ENCODE measurements at places on chromosomes 5 and 9.

DNA sequence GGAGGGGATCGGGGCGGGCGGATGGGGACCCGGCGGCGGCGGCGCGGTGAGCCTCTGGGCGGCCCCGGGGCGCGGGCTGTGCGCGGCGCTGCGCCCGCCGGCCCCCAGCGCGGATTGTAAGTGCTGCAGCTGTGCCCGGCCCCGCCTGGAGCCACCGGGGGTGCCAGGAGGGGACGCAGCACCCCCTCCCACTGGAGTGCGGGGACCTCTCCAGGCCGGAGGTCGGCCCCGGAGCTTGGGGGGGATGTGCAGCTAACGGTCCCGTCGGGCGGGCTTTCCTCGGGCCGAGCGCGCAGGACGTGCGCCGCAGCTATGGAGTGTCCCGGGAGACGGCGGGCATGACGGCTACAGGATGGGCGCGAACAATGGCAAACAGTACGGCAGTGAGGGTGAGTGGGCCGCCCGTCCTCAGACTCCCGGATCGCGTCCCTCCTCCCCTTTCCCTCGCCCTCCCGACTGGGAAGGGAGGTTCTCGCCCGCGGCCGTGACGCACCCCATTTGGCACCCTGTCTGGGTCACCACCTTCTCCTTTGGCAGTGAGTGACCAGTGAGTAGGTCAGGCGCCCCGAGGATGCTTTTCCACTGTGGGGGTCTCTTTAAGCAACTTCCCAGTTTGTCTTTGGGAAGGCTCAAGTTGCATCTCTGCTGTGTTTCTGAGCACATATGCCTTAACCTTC lies 483 bp downstream of the FBXL7 start:
- DNase-seq, result no peak

GRCh38 chr5:139745800-139746690 lies 49.6 kb upstream of the PSD2 start:
- DNase-seq, result no peak

- DNase-seq, result no peak
These were observed 39.3 kb upstream of the ANKRD33B start for GRCh38 chr5:10524376-10525123.

- DNase-seq, result no peak
These were observed 69.4 kb upstream of the COL5A1 start for GRCh38 chr9:134571946-134572917.

- DNase-seq, result no peak
These were observed 96.9 kb downstream of the NNT start for GRCh38 chr5:43699910-43700309.

- no peak for DNase-seq
These were observed 34.8 kb upstream of the MAST4 start for GRCh38 chr5:66561256-66561990.

DNA sequence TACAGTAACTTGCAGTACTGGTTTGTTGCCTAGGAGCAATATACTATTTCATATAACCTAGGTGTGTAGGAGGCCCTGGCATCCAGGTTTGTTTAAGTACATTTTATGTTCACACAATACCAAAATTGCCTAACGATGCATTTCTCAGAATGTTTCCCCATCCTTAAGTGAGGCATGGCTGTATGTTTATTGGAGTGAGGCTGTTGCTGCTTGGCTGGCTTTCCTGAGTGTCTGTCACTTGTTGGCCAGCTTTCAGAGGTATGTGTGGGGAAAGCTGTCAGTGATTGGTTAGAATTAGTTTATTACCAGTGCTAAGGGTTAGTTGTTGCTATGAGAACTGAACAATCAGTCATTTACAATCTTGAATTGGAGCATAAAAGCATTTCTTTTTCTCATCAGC lies 154.1 kb upstream of the CDH12 start:
- no peak for DNase-seq

- no peak for DNase-seq
These were observed 200.3 kb downstream of the HSPA4 start for GRCh38 chr5:133252133-133252480.

DNA sequence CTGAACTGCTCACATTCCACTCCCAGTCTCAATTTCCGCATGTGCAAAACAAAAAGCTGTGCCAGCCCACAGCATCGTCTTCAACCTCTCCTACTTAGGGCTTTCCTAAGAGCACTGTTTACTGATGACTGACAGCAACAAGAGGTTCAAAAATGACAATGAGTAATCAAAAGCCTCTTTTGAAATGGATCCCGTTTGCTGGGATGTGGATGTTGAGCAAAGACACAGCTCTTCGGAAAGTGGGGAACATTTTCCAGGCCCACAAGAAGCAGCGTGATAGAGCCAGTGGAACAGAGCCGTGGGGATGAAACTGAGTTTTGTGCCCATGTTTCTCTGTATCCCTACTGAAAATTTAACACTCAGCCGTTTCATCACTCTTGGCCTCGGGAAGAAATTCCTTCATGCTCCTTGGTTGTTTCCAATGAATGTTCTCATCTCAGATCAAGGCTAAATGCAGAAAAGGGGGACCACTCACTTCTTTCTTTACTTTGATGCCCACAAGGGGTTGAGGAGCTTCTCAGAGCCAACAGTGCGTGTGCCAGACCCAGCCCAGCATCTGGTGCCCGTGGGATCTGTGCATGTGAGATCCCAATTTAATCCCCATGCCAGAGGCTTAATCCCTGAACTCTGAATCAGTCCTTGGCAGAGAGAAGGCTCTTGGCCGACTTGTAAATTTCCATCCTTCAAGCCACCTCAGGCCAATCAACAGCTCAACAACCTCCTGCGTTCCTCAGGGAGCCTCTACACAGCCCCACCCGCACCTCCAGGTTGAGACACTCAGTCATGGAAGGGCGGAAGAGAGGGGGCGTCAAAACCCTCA lies 230.2 kb upstream of the DAPK1 start:
- DNase-seq, result no peak

DNA sequence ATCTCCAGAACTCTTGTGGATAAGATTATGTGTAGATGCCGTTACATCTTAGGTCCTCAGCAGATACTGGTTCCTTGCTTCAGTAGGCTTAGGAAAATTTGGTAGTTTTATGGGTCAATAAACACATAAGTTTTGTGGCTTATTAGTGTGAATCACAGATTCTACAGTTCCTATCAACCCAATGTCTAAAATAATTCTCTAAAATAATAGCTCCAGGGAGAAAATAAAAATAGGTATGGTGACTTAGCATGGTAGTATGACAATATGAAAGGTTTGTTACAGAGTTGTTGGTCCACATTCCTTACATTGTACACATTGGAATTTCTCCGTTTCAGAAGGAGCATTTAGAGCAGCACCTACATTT lies 91.7 kb downstream of the AOPEP start:
- DNase-seq, result no peak

GRCh38 chr5:150848271-150848670 lies 1.9 kb downstream of the IRGM start:
- DNase-seq, result no peak

DNA sequence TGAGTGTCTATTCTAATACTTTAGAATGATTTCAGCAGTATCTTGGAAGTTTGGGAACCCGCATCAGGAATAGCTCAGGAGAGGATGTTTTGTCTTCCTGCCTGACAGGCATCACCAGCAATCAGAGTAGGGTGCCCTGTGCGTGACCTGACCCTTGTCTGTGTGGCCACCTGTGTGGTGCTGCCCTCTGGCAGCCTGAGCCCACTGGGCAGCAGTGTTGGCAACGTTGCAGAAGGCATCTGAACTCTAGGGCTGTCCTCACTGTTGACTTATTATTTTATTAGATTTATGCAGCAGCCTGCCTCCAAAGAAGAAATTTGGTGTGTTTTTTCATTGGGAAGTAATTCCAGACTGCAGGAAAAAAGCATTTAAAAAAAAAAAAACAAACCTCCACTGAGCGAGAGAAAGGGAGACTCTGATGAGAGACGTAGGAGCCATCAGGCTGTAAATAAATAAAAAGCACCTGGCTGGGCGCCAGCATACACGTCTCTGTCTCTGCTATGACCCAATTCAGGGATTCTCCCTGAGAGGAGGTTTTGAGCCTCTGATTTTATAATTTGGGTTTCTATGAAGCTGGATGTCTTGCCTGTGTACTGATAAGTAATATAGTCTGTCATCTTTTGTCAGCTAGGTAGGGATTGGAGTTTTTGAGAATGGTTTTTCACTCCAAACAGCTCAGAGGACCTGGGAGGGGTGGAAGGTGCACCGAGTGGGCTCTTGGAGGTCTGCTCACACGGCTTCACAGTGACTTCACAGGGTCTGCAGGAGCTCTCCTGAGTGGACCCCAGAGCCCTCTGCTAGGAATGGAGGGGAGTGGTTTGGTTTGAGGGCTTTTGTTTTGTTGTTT lies 49.0 kb downstream of the FAM78A start:
- no peak for DNase-seq

DNA sequence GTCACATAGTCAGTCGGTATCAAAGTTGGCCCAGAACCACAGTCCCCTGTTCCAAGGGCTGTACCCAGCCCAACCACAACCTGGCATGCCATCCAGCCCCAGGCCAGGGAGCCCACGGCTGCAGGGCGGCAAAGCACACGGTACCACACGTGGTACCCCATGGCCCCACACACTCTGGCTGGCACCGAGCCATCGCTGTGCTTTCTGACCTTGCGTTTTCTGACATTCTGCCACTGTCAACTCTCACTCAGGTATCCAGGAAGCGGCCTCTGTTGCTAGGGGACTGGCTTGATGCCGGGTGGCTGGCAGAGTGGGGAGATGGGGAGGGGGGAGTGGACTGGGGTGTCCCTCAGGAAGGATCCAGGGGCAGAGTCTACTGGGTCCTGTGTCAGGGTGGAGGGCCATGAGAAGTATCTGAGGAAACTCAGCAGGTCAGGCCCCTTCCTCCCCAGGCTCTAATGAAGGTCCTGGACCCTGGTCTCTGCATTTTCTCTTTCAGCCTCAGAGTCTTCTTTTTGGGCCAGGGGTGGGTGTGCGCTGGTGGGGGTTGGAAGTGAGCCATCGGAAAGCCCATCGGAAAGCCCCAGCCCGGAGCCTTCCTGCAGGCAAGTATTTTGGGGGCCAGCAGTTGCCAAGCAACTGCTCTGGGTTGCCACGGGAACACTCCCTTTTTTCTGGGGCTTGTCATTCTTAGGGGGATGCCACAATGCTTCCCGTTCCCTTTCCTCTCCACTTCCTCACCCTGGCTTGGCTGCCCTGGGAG lies 21.0 kb upstream of the RALGDS start:
- DNase-seq, result no peak

- no peak for DNase-seq
These were observed 30.5 kb upstream of the MSX2 start for GRCh38 chr5:174693697-174694385.

- DNase-seq, result no peak
These were observed 508 bp downstream of the MOCS2 start for GRCh38 chr5:53109056-53109442.

GRCh38 chr5:54457094-54457862 lies 1.8 kb downstream of the HSPB3 start:
- DNase-seq, result no peak

DNA sequence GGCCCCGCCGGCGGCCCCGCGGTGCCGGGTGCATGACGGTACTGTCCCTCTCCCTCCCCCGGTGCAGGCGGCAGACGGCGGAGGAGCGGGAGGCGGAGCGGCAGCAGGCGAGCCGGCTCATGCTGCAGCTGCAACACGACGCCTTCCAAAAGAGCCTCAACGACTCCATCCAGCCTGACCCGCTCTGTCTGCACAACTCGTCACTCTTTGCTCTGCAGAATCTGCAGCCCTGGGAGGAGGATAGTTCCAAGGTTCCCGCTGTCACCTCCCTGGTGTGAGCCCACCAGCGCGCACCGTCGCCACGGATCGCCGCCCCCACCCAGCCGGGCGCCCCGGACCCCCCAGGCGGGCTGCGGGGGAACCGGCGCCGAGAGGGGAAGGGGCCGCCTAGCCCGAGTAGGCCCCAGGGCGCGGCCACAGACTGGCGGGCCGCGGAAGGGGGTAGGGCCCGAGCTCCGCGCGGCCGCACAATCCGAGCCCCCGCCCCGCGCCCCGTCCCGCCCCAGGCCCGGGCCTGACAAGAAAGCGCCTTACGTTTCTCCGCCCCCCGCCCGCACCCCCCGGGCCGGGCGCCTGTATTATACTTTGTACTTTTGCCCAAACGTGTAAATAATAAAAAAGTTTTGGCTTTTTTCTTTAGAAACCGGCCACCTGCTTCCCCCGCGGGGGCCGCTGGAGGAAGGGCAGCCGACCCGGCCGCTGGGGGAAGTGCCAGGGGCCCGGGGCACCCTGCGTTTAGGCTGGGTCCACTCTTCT lies 2.5 kb downstream of the TLX3 start:
- no peak for DNase-seq

GRCh38 chr5:111392181-111392580 lies 120.2 kb downstream of the STARD4 start:
- DNase-seq, result no peak

- no peak for DNase-seq
These were observed 20.1 kb downstream of the MINAR2 start for GRCh38 chr5:129767927-129768380.

DNA sequence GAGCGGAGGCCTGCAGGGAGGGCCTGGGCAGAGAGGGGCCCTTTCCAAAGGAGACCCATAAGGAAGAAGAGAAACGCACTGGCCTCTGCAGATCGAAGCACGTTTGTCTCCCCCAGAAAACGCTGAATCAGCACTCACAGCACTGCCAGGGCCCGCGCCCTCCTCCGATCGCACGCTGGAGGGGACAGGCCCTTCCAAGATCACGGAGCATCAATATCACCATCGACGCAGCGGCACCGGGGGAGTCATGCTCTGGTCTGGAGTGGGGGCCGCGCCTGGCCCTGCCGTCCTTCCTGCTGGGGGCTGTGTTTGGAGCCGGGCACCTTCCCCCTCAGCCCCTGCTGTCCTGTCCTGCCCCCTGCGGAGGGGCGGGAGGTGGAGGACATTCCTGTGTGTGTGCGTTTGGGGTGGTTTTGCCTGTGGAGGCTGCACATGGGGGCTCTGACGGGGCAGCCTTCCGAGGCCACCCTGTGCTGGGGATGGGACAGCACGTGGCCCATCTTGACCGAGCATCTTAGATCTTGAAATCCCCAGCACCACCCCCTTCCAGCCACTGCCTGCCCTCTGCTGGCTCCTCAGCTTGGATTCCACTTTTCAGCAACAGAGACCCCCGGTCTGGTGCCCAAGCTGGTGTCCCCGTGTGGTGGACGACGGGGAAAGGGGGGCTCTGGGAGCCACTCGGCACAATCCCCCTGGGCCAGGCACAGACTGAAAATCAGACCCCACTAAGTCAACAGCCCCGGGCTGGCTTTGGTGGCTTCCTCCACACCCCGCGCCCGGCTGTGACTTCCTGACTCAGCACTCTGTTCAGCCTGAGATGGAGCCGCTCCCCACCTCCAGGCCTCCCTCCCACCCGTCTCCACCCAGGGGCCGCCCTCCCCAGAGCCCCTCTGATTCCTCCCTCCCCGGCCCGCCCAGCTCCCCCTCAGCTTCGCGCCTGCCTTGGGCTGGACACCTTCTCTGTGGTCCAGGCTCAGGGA lies 8.3 kb downstream of the TMEM250 start:
- DNase-seq, result no peak

GRCh38 chr5:17151686-17152085 lies 65.7 kb upstream of the BASP1 start:
- DNase-seq, result no peak

- DNase-seq, result no peak
These were observed 2293.3 kb upstream of the C9orf72 start for GRCh38 chr9:29866556-29866955.
